ENCODE measurements at places on chromosomes 16 and 17.
A peak's percentile ranks its signal among the peaks of the same experiment; 100 is the strongest.

DNA sequence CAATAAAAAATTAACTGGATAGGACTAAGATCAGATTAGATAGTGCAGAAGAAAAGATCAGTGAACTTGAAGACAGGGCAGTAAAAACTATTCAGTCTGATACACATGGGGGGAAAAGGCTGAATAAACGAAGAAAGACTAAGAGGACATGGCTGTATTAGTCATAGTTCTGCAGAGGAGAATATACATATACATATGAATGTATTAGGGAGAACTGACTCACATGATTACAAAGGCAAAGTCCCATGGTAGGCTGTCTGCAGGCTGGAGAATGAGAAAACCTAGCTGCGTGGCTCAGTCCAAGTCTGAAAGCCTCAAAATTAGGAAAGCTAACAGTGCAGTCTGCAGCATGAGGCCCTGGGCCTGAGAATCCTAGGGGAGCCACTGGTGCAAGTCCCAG is 98.2 kb upstream of the GNAO1 start:
- no peak for DNase-seq

- peak; percentile 8 for DNase-seq
Observed at GRCh38 chr16:5025171-5025632, 8.5 kb downstream of the NAGPA start.

- DNase-seq: no peak
Observed at GRCh38 chr16:87792205-87792565, 26.4 kb upstream of the KLHDC4 start.

DNA sequence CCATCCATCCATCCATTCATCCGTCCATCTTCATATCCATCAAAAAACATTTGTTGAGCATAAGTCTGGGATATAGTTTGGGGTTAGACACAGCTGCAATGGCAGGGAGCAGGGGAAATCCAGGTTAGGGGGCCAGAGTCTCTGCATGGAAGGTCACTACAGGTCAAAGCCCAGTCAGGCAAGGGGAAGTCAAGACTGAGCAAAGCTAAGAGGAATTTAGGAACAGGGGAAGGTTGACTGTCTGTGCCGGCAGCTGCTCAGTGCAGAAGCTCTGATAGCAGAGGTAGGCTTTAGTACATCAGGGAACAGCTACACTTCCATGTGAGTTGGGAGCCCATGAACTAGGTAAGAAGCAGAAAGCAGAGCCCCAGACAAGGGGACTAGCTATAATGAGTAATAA is 68.1 kb downstream of the IRF8 start:
- DNase-seq: no peak

DNA sequence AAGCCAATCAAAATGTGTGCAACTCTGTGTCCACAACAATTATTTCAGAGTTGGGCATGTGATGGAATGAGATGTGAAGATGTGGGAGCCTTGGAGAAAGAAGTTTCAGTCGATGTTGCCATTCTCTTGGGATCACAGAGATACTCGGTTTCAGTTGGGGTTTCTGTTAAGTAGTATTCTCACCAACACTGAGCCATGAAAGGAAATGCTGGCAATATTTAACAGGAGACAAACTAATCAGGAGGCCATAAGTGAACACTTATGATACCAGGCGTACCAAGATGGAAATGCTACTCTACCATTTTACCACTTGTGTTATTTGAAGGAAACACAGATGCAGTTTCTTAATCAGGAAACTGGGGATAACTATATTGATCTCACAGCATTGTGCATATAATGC is 53.3 kb upstream of the NUDT7 start:
- no peak for DNase-seq

- no peak for DNase-seq
Observed at GRCh38 chr17:45018514-45018847, 33.0 kb downstream of the DCAKD start.

- DNase-seq: no peak
Observed at GRCh38 chr17:51279183-51279582, 18.8 kb downstream of the UTP18 start.

DNA sequence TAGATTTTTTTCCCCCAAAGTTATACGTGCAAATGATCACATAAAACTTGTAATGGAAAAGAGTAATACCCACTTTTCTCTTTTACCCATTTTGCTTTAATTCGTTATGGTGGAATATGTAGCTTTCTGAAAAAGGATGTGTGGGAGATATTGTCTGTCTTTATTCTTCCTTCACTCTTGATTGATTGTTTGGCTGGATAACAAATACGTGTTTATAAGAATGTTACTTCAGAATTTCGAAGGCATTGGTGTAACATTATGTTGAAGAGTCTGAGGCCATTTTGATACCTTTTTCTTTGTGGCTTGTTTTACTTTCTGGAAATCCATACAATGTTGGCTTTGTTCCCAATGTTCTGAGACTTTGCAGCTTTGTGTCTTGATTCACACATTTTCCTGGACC is 71.4 kb downstream of the BCAS3 start:
- DNase-seq: no peak

- no peak for DNase-seq
Observed at GRCh38 chr16:81815429-81815766, 36.3 kb downstream of the PLCG2 start.

- peak; percentile 92 for DNase-seq
Observed at GRCh38 chr17:17445925-17446665, 30.7 kb upstream of the MED9 start.

- DNase-seq: no peak
Observed at GRCh38 chr17:80633207-80633606, 88.6 kb downstream of the RPTOR start.

GRCh38 chr17:76688165-76688622 is 22.6 kb downstream of the MXRA7 start:
- no peak for DNase-seq

GRCh38 chr16:66961065-66961744 is at the start of gene CES3:
CES3 (plus strand) TSS chr16:66961266; CDS start chr16:66961308, 42 bp downstream.
- peak; percentile 83 for DNase-seq

- DNase-seq: no peak
Observed at GRCh38 chr17:43813386-43813785, 19.6 kb downstream of the MPP3 start.

DNA sequence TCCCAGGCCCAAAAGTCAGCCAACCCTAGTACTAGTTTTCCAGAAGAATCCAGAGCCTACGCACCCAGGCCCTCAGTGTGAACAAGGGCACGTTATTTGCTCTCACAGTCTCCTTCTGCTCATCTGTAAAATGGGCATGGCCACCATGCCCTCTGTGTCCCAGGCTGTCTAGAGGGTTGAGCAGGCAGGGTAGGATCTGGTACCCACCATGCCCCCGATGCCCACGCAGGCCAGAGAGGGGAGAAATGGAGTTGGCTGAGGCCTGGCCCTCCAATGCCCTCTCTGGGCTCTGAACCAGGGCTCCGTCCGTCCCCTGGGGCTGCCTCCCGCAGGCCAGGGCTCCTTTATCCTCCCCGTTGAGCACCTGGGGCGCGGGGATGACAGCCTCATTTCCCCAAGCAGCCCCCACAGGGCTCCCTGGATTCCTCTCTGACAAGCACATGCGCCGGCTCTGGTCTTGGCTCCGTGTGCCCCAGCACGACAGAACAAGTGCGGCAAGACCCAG is 9.1 kb upstream of the BAHCC1 start:
- no peak for DNase-seq

GRCh38 chr16:81797443-81797842 is 18.4 kb downstream of the PLCG2 start:
- no peak for DNase-seq

DNA sequence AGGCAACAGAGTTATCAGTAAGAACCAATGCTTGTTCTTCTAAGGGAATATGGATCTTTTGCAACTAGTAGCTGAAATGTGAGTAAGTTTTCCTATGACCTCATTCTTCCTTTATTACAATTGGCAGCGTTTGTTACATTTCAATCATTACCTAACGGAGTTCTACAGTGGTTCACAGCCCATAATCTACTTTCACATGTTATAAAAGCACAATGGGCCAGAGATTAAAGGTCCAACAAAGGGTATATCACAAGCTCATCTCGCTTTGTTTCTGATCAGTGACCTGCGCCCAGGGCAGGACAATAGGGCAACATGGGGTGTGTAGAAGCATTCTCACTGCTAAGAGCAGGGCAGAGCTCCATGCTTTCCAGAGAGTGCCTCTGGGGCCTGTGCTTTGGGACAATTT is 279.9 kb upstream of the DYNLRB2 start:
- no peak for DNase-seq

DNA sequence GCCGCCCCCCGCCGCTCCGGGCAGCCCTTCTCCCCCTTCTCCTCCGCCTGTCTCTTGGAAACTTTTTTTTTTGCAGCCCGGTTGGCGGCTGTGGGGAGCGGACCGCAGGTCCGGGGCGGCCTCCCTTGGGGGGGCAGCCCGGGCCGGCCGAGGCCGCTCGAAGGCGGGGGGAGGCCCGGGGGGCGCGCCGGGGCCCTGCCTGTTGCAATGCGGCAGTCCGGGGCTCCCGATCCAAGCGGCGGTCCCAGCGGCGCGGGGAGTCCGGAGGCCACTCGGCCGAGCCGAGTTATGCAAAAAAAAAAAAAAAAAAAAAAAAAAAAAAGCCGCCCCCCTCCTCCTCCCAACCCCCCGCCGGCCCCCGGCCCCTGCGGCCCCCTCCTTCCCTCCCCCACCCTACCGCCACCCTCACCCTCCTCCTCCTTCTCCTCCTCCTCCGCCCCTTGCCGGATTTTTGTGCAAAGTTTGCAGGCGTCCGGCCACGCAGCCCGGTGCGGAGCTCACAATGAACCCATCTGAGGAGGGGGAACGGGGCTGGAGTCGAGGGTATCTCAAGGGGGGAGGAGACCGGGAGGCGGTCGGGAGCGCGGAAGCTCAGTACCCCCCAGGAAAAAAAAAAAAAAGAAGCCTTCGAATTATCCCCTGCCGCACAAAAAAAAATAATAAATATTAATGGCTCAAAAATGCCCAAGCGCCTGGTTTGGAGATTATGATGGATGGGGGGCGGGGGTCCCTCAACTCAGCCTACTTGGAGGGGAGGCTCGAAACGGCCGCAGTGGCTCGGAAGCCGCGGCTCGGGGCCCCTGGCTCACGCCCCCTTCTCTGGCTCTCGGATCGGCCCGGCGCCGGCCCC is at the start of gene ZNF423:
Gene ZNF423 (minus strand): TSS at position 291 of the 850 bp plus-strand sequence. CDS start 338 bp downstream, outside the sequence.
- no peak for DNase-seq

DNA sequence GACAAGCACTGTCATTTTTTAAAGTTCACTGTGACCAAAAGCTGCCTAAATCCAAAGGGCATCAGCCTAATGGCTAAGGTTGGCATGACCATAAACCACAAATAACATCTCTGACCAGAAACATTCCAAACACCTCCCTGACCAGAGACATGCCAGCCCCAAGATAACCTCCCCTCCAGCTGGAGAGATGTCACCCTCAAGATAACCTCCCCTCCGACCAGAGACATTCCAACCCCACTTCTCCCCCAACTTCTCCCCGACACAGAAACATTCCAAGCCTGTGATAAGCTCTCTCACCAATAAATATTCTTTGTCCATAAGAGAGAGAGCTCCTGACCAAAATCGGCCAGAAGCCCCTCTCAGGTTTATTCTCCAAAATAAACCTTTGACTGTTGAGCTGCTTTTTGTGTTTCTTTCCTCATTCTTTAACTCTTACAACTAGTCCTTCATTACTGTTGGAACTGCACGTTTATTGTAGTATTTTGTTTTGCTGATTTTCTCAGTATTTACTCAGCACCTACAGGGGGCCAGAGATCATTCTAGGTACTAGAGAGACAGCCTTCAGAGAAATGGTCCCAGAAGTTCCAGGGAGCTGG is 325.6 kb downstream of the SLC39A11 start:
- no peak for DNase-seq

DNA sequence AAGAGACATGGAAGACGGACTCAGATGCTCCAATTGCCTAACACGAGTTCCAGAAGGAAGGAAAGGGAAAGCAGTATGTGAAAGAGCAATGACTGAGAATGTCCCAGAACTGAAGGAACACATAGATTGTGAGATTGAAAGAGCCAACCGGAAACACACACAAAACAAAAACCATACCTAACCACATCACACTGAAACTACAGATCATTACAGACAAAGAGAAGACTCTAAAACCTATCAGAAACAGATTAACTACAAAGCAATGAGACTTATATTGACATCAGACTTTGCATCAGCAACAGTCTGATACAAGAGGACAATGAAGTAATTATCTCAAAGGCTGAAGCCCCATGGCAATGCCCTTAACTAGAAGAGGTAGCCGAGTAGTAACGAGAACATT is 45.6 kb upstream of the CLEC18B start:
- no peak for DNase-seq

DNA sequence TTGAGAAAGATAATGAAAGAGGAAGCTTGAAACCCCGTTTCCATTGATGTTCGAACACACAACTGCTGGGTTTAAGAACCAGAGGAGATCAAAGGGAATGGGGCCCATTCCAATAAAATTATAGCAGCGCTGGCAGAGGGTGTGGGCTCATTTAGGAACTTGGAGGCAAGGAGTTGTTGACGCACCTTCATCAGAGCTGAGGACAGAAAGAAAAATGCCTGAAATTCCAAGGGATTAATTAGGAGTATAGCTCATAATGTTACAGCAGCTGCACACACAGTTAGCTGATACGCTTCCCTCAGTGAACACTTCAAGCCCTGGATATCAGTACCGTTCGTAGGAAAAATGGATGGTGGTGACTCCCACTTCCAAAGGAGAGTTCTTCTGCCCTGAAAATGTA is 127.2 kb downstream of the AXIN2 start:
- DNase-seq: no peak

DNA sequence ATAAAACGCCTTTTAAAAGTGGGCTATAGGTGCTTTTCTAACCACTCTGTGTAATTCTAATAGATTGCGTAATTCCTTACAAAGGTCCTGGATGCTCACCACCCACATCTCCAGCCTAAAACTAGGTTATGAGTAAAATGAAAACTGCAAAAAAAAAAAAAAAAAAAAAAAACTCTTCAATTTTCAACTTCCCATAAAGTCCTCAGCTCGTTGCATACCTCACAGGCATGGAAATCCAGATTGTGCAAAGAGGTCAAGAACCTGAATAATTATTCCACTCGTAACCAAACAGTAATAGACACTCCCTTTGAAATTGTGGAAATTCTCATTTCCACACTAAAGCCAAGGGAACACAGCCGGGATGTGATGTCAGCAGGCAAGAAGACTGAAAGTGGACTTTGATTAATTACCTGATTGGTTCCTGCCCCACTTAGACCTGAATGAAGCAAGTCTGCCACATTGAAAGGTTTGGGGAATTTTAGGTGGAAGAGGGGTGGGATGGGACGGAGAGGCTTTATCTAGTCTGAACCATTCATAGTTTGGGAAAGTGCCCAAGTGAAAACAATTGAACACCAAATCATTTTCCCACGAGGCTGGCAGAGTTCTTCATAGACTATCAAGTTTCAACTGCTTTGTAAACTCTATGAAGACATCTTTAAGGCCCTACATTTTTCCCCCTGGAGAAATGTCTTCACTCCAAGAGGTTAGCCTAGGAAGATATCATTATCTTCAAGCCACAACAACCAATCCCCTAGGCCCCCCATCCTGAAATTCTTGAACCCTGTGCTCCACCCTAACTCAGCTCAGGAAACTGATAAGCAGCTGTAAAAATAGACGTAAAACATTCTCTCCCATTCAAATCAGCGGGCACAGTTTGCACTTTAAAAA is 49.1 kb upstream of the TANC2 start:
- DNase-seq: no peak

GRCh38 chr17:282000-282911 is 70.4 kb downstream of the RPH3AL start:
- DNase-seq: peak; percentile 38

- DNase-seq: no peak
Observed at GRCh38 chr17:70037498-70037897, 37.5 kb upstream of the KCNJ16 start.

GRCh38 chr17:46815474-46816353 is 2.8 kb downstream of the WNT3 start:
- DNase-seq: no peak
